ENCODE measurements at places on chromosomes 11 and 22. TPM values are rescaled to one million over a fixed set of nuclear protein-coding genes. Genes with fewer than 3 reads are reported as not detected.

The POU2AF2 gene
- polyA plus RNA-seq: not detected

The HEPN1 gene
- polyA plus RNA-seq: 0.28 TPM

The VSTM5 gene
- 0.10 TPM for polyA plus RNA-seq

The PHF5A gene
- polyA plus RNA-seq: 36.8 TPM

The DKK3 gene
- polyA plus RNA-seq: 20.2 TPM

The OSBP2 gene
- 0.79 TPM for polyA plus RNA-seq

The TBX1 gene
- 1.8 TPM for polyA plus RNA-seq

The HEPHL1 gene
- not detected for polyA plus RNA-seq

The CDK2AP2 gene
- polyA plus RNA-seq: 78.2 TPM

The OR4A16 gene
- not detected for polyA plus RNA-seq

The RFPL2 gene
- polyA plus RNA-seq: not detected

The CDC42BPG gene
- polyA plus RNA-seq: 1.4 TPM

The PANX2 gene
- polyA plus RNA-seq: 0.46 TPM

The DRD4 gene
- polyA plus RNA-seq: not detected

The OR8B2 gene
- polyA plus RNA-seq: not detected

The ANO3 gene
- polyA plus RNA-seq: 0.24 TPM

The KRTAP5-8 gene
- polyA plus RNA-seq: not detected

The IL18 gene
- 26.2 TPM for polyA plus RNA-seq

The LRRC55 gene
- not detected for polyA plus RNA-seq

The FGF3 gene
- polyA plus RNA-seq: not detected
